Transverse colon (tissue), 4 donors: ENCODE measurements at places on chromosomes 3 and 15.

DNA sequence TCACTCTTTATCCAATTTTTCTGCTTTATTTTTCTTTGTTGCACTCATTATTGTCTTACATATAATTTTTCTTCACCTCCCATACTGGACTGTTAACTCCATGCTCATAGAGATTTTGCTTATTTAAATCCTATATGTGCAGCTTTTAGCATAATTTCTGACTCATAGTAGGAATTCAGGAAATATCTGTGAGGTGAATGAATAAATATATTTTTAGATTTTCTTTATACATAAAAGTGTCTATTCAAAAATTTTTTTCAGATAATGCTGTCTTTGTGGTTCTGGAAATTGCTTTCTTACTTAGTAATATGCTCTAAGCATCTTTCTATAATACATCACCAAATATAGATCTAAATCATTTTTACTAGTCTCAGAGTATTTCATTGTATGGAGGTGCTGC is 191.8 kb upstream of the SUCLG2 start:
- no peak overlapping the region for H3K4me3 ChIP-seq
- no peak overlapping the region for H3K27ac ChIP-seq
- H3K4me1 ChIP-seq = no peaks in the 10 kb centered on the region
- DNase-seq = no peak
- no peaks in the 10 kb centered on the region for H3K27me3 ChIP-seq

- DNase-seq = no peak
- no peaks in the 10 kb centered on the region for H3K36me3 ChIP-seq
- H3K4me3 ChIP-seq = no peak overlapping the region
Observed at GRCh38 chr3:117547956-117548550, 838.5 kb downstream of the TUSC7 start.

GRCh38 chr3:179768080-179768479 is 115.2 kb downstream of the USP13 start:
- H3K4me1 ChIP-seq = no peaks in the 10 kb centered on the region
- no peak overlapping the region for H3K4me3 ChIP-seq
- peak; percentile 13 for DNase-seq
- no peak overlapping the region for H3K27ac ChIP-seq
- no peaks in the 10 kb centered on the region for H3K36me3 ChIP-seq

DNA sequence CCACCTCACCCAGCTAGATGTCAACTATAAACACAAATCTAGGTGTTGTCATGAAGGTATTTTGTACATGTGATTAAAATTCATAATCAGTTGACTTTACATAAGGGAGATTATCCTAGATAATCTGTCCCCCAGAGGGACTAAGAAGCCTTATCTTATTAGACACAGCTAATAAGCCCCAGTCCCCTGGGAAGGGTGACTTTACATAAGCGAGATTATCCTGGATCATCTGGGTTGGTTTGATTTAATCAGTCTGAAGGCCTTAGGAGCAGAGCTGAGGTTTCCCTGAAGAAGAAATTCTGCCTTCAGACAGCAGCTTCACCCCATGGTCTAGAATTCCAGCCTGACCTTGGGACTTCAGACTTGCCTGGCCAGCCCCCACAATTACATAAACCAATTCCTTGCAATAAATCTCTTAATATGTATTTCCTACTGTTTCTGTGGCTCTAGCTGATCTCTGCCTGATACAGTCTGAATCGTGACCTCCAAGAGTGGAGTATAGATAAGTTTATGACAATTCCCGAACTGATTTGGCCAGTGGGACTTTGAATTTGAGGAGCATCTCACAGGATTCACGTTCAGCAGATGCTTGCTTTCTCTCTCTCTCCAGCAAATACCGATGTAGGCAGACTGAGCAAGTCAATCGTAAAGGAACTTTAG is 66.5 kb downstream of the MRPL46 start:
- H3K4me1 ChIP-seq = no peaks in the 10 kb centered on the region
- no peak for DNase-seq

DNA sequence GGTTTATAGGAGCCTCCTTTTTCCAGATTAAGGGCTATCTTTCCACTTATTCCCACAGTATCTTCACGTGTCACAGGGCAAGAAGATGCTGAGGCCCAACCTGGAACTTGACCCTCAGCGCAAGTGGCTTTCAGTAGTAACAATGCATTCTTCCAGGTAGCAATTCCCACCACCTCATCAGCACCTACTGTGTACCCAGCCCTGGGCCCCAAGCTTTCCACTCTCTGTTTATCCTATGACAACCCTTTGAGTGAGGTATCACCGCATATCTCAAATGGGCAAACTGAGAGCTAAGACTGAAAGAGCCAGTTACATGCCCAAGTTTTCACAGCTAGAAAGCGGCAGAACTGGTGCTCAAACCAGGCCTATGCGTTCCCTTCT is 88.2 kb downstream of the CPN2 start:
- DNase-seq = no peak
- H3K27ac ChIP-seq = no peak overlapping the region
- H3K4me3 ChIP-seq = no peak overlapping the region

GRCh38 chr15:23566071-23566554 is 639 bp downstream of the MKRN3 start:
- no peak overlapping the region for H3K4me3 ChIP-seq
- no peak for DNase-seq
- no peaks in the 10 kb centered on the region for H3K4me1 ChIP-seq
- H3K27ac ChIP-seq = no peak overlapping the region
- peaks cover 6% of the 10 kb centered on the region for H3K27me3 ChIP-seq

- H3K4me3 ChIP-seq = no peak overlapping the region
- DNase-seq = no peak
- H3K4me1 ChIP-seq = no peaks in the 10 kb centered on the region
- H3K36me3 ChIP-seq = peaks cover 4% of the 10 kb centered on the region
- no peak overlapping the region for H3K27ac ChIP-seq
Observed at GRCh38 chr3:48412375-48413001, 17.4 kb downstream of the PLXNB1 start.

- no peak overlapping the region for H3K4me3 ChIP-seq
- no peaks in the 10 kb centered on the region for H3K27me3 ChIP-seq
- no peaks in the 10 kb centered on the region for H3K36me3 ChIP-seq
- no peak overlapping the region for H3K27ac ChIP-seq
- H3K4me1 ChIP-seq = no peaks in the 10 kb centered on the region
- no peak for DNase-seq
Observed at GRCh38 chr15:92724144-92724543, 68.6 kb upstream of the FAM174B start.

- no peaks in the 10 kb centered on the region for H3K27me3 ChIP-seq
- no peaks in the 10 kb centered on the region for H3K36me3 ChIP-seq
- no peaks in the 10 kb centered on the region for H3K4me1 ChIP-seq
- no peak for DNase-seq
Observed at GRCh38 chr3:37689645-37690356, 171.9 kb upstream of the CTDSPL start.

GRCh38 chr15:57171426-57171825 is 204.9 kb upstream of the CGNL1 start:
- H3K36me3 ChIP-seq = no peaks in the 10 kb centered on the region
- no peak overlapping the region for H3K4me3 ChIP-seq
- no peaks in the 10 kb centered on the region for H3K4me1 ChIP-seq
- no peak overlapping the region for H3K27ac ChIP-seq

GRCh38 chr3:178297199-178297598 is 239.0 kb upstream of the KCNMB2 start:
- H3K27ac ChIP-seq = no peak overlapping the region
- no peak overlapping the region for H3K4me3 ChIP-seq
- H3K36me3 ChIP-seq = no peaks in the 10 kb centered on the region
- H3K4me1 ChIP-seq = no peaks in the 10 kb centered on the region
- no peaks in the 10 kb centered on the region for H3K27me3 ChIP-seq

GRCh38 chr3:83928391-83928790 is 1030.4 kb upstream of the CADM2 start:
- H3K27ac ChIP-seq = no peak overlapping the region
- no peaks in the 10 kb centered on the region for H3K27me3 ChIP-seq
- no peak for DNase-seq
- no peak overlapping the region for H3K4me3 ChIP-seq

DNA sequence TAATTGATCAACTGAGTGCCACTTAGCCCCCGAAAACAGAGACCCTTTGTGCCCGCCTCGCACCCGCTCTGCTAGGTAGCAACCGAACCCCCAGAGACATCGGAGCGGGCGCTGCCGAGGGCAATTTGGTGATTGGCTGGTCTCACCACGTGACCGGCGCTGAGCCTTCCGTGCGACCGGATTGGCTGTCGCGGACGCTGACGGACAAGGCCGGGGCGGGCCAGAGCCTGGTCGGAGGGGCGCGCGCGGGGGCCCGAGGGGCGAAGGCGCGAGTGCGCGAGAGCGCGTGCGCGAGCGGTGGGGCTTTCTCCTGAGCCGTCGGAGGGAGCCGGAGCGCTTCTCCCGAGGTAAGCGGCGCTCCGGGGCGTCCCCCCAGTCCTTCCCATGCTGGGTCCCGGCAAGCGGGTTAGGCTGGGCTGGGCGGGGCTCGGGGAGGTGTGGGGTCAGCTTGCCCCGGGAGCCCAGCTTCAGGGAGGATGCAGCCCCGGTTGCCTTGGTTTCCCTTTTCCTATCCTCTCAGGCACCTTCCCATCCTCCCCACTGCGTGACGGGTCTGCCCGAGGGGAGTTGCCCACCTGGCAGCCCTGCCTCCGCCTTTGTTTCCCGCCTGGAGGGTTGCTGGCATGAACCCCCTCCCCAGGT is at the start of gene TMEM108:
Gene TMEM108, plus strand, starts transcription at position 303 of the 642 bp plus-strand sequence.
- H3K27ac ChIP-seq = no peak within 1 kb of the TSS
- no peaks in the 10 kb centered on the region for H3K36me3 ChIP-seq
- DNase-seq = peak; percentile 52
- peak within 1 kb of the TSS; percentile 46 for H3K4me3 ChIP-seq
- H3K27me3 ChIP-seq = peaks cover 35% of the 10 kb centered on the region
- peaks cover 8% of the 10 kb centered on the region for H3K4me1 ChIP-seq

- no peak overlapping the region for H3K4me3 ChIP-seq
- no peaks in the 10 kb centered on the region for H3K4me1 ChIP-seq
- no peaks in the 10 kb centered on the region for H3K27me3 ChIP-seq
- DNase-seq = no peak
- H3K27ac ChIP-seq = peak overlapping the region; percentile 47
- H3K36me3 ChIP-seq = no peaks in the 10 kb centered on the region
Observed at GRCh38 chr15:96181217-96181616, 149.3 kb upstream of the NR2F2 start.

DNA sequence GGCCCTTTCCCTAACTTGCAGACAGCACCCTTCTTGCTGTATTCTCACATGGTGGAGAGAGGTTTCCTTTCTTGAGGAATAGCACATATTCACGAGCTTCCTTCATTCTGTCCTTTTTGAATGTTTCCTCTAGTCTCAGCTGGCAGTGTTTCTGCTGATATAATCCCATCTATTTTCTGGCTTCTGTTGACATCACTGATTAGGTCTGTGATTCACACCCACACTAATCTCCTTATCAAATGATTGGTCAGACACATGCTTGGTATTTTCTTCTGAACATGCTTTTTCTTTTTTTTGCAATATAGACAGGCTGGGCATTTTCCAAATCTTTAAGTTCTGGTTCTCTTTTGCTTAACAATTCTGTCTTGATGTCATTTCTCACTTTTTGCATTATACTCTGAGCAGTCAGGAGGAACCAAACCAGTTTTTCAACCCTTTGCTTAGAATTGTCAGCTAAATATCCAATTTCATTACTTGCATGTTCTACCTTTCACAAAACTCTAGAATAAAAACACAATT is 65.4 kb downstream of the OXSM start:
- H3K27ac ChIP-seq = no peak overlapping the region
- no peaks in the 10 kb centered on the region for H3K4me1 ChIP-seq
- no peak for DNase-seq
- H3K27me3 ChIP-seq = no peaks in the 10 kb centered on the region
- no peaks in the 10 kb centered on the region for H3K36me3 ChIP-seq

- no peaks in the 10 kb centered on the region for H3K27me3 ChIP-seq
- no peaks in the 10 kb centered on the region for H3K36me3 ChIP-seq
- H3K4me3 ChIP-seq = no peak overlapping the region
- H3K27ac ChIP-seq = no peak overlapping the region
Observed at GRCh38 chr15:52370010-52370409, 74.4 kb upstream of the MYO5C start.

DNA sequence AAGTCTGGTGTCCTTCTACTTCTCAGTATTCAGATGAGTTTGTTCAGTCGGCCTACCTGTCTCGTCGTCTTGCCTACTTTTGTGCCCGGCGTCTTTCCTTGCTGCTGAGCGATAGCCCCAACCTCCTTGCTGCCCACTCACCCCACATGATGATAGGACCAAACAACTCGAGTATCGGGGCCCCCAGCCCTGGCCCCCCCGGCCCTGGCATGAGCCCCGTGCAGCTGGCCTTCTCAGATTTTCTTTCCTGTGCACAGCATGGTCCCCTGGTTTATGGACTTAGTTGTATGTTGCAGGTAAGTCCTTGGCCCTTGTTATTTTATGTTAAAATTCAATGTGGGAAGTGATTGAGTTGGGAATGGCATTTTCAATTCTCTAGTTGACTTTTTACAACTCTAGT is 43.2 kb downstream of the GPR171 start:
- no peaks in the 10 kb centered on the region for H3K36me3 ChIP-seq
- no peaks in the 10 kb centered on the region for H3K27me3 ChIP-seq
- no peak overlapping the region for H3K4me3 ChIP-seq

DNA sequence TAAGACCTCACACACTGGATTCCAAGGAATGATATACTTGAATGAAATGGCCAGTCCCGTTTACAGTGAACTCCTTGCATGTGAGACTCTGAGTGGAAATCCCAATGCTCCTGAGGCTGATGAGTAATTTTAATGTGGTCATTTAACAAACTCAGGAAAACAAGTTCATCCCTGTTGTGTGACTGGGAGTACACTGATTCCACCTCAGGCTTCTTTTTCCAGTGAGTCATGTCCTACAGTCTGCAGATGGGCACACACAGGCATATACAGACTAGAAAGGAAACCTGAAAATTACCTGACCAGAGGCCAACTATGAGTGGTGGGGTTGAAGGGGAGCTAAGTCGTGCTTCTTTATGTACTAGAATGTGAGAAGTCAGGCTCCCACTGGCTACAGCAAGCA is 5.8 kb downstream of the SQOR start:
- H3K27ac ChIP-seq = peak overlapping the region; percentile 96
- no peaks in the 10 kb centered on the region for H3K36me3 ChIP-seq
- no peak overlapping the region for H3K4me3 ChIP-seq
- H3K27me3 ChIP-seq = no peaks in the 10 kb centered on the region
- peaks cover 92% of the 10 kb centered on the region for H3K4me1 ChIP-seq

DNA sequence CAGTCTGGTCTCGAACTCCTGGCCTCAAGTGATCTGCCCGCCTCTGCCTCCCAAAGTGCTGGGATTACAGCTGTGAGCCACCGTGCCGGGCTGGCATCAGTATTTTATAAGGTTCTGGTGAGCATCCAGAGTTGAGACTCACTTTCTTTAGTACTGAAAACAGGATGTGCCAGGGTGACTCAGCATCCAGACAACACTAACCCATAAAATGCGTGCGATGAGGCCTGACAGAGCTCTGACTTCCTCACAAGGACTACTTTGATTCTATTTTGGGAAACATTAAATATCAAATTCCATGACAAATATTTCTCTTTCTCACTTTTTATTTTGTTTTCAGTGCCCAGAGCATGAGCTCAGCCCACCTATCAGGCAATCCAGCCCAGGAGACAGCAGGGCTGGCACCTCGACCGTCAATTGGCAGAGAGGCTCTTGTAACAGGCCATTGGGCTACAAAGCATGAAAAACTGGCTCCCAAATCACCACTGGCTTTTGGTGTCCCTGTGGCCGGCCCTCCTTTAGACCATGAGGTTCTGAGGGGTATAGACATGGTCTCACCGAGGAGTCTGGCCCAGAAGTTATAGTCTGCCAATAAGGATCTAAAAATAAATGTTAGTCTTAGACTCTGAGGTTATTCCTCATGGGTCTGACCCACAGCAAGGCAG is 75.0 kb downstream of the FEM1B start:
- H3K36me3 ChIP-seq = no peaks in the 10 kb centered on the region
- no peak overlapping the region for H3K4me3 ChIP-seq
- peak; percentile 23 for DNase-seq
- no peaks in the 10 kb centered on the region for H3K27me3 ChIP-seq
- H3K4me1 ChIP-seq = no peaks in the 10 kb centered on the region
